ENCODE measurements at places on chromosomes 7 and 10. TPM values are rescaled to one million over a fixed set of nuclear protein-coding genes. Genes with fewer than 3 reads are reported as not detected.

The LIPF gene
- 0.36 TPM for polyA plus RNA-seq

The PAPOLB gene
- polyA plus RNA-seq: 0.14 TPM

The ZPBP gene
- 0.50 TPM for polyA plus RNA-seq

The TMEM236 gene
- polyA plus RNA-seq: 0.29 TPM

The FAM25G gene
- polyA plus RNA-seq: not detected

The FGF8 gene
- polyA plus RNA-seq: 8.3 TPM

The CPA4 gene
- polyA plus RNA-seq: 1.5 TPM

The SPDYE18 gene
- 1.6 TPM for polyA plus RNA-seq

- no peak for DNase-seq
These were observed 218.3 kb downstream of the CRPPA start for GRCh38 chr7:16203065-16203464.

- DNase-seq: no peak
These were observed 281.6 kb downstream of the HGF start for GRCh38 chr7:81488210-81488609.

DNA sequence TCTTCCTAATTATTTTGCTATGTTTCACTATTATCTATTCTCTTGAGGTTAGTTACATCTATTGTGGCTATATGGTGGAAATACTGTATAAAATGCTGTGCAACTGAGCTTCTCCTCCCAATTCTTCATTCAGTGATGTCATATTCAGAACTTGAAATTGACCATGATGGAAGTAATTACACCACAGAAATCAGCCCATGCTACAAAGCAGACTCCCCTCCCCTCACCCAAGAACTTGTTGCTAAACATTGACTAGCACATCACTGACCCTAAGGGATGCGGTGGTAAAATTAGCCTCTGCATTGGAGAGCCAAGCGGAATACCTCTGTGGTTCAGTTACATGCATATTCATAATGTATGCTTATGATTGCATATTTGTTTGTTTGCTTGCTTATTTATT lies 8.8 kb downstream of the CALD1 start:
- no peak for DNase-seq

GRCh38 chr7:30755384-30756154 lies 3.6 kb downstream of the INMT start:
- DNase-seq: no peak

- DNase-seq: no peak
These were observed 190.7 kb upstream of the GPR26 start for GRCh38 chr10:123475466-123475865.

DNA sequence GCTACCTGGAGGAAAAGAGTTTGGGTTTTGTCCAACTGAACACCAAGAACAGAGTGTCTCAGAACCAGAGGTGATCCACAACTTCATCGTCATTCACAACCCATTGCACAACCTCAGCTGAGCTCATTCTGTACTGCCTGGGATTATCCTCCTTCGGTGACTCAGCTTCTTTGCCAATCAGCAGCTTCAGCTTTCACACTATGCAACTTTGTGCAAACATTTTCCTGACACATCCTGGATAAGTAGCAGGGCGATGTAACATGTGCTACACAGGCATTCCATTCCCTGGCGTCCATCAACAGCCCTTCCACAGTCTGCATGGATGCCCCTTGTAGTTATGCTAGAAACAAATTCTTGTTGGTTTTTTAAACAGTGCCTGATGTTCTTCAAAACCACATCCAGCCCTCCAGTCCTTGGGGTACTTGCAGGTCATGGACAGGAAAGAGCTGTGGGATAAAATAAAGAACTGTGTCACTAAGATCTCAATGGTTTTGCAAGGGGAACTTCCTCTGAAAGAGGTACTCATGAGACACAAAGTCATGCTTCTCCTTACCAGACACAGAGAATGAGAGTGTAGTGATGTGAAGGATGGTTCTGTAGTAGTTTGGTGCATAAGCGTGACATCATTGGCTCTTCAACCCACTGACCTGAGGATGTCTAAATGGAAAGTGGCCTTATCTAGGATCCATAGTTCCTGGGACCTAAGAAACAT lies 478.5 kb downstream of the KIF20B start:
- DNase-seq: no peak

DNA sequence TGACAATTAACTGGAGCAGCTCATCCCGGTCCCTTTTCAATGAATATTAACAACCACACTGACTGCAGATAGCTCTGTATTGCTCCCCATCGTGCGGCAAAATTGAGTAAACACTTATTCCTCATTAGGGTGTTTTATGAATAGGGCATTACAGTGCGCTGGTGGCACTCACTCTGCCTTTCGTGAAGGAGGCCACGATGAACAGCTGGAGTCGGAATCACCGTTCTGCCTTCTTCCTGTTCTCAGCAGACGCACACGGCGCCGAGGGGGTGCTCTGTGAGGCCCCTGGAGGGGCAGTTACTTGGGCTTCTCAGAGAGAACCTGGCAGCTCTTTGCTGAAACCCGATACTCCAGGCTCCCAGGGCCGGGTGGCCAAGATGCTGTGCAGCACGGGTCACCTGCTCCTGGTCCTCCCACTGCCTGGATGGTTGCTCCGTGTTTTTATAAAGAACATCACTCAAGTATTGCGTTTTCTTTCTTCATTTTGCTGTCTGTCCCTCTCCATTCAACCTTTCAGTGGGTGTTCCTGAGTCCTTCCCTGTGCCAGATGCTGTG lies 241.9 kb downstream of the GLRX3 start:
- no peak for DNase-seq
